ENCODE measurements at places on chromosomes 11 and 22.

- no peak for DNase-seq
These were observed 69.5 kb downstream of the DBX1 start for GRCh38 chr11:20090654-20091374.

GRCh38 chr11:15562230-15562629 is 447.5 kb downstream of the INSC start:
- no peak for DNase-seq

DNA sequence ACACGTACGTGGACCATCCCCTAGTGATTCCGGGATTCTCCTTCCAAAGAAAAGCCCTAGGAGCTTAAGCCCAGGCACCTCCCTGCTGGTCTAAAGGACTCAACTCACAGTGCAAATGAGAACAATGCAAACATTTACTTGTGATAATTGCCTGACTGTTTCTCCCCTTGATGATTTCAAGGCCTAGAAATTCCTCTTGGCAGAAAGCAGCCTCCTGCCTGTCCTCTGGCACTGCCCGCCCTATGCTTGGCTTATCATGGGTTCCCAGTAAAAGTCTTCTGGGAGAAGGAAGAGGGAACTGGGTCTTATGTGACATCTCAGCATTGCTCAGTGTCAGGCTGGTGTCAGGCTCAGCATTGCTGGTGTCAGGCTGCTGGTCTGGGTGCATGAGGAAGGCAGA is 351.8 kb downstream of the SHANK2 start:
- DNase-seq: no peak

- DNase-seq: no peak
These were observed 51.8 kb downstream of the TTC28 start for GRCh38 chr22:28627791-28628190.

DNA sequence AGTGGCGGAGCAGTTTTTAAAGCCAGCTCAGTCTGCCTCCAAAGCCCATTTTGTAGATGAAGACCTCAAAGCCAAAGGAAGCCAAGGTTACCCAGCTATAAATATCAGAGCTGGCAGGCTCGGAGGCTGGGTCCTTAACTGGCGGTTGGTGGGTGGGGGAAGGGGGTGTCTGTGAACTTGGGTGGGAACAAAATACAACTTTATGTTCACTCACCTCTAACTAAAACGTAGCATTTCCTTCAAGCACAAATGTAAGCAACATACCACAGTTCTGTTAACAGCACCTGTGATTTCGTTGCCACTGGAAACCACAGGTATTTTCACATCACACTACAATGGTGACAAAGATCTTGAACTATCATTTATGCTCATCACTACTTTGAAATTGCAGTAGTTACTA is 99.7 kb upstream of the SYT13 start:
- DNase-seq: no peak

DNA sequence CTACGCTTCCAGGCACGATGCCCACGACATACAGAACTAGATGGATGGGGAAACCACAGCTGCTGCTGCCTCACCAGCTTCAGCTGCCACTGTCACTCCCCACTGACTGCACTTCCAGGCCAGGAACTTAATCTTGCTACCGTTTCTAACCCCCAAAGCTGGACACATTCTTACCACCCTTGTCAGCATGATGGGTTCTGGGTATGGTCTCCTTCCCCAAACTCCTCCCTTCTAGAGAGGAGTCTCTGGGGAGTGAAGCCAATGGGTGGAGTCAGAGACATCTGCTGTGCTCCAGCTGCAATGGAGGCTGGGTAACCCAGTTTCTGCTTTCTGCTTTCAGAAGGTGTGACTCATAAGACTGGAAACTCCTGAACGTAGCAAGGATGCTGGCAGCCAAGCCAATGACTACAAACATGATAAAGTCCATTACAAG is 87.0 kb upstream of the THY1 start:
- no peak for DNase-seq

All from activated T-helper 1 cell treated with anti-CD3 and anti-CD28 coated beads, Interleukin-2, amount 50 U/mL, for 16 hours (primary cell).